ENCODE measurements at places on chromosomes 12 and 14.

DNA sequence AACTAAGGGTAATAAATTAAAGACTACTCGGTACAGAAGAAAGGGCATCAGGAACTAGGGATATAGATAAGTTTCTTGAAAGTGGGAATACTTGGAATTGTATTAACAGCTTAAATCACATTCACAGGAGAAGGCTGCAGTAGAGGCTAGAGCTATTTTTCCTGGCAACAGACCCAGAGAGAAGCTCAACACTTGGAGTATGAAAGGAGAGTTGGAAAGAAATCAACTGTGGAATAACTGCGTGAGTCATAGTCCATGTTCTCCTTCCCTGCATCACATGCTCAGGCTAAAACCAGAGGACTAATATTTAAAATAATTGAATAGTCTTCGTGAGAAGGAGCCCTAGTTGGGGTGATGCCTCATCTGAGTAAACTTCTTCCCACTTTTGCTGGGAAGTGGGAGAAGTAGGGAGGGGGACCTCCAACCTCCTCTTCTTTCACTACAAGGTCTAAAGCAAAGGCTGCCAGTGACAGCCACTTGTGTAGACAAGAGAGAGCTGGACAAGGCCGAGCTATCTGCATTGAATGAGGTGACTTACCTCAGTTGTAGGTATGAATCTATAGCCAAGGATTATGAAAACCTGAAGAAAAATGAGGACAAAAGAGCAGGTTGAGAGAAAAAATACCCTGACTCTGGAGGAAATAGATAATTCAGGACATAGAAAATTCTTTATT is 32.7 kb downstream of the DYRK2 start:
- no peak for DNase-seq

GRCh38 chr12:22709292-22709691 is 84.3 kb downstream of the ETNK1 start:
- DNase-seq = no peak

DNA sequence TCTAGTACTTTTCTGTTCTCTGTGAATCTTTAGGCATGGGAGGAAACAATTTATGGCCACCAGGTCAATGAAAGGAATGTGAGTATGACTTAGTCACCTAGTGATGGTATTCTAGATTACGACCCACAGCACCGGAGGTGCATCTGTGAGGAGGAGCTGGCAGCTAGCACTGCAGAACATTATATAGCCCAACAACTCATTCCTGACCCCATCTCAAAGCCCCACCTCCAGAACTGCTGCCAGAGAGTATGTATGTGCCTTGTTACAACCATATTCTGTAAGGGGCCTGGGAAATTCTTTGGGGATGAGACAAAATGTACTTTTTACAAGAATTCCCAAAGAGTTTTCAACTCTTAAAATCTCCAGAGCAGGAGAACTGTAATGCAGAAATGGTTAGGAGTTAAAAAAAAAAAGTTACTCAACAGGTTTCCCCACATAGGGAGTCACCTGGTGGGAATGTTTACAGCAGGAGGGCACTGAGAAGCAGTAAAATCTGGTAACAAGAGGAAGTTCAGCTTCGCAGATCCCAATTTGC is 34.9 kb upstream of the CERS5 start:
- no peak for DNase-seq

- DNase-seq = no peak
Measured at GRCh38 chr12:9040484-9041186, 51.3 kb downstream of the KLRG1 start.

All from stimulated activated CD8-positive, alpha-beta memory T cell treated with anti-CD3 and anti-CD28 coated beads, Interleukin-4, amount 100 ng/mL, for 48 hours (primary cell).